EH (cell line): ENCODE measurements at places on chromosomes 1 and 21.

DNA sequence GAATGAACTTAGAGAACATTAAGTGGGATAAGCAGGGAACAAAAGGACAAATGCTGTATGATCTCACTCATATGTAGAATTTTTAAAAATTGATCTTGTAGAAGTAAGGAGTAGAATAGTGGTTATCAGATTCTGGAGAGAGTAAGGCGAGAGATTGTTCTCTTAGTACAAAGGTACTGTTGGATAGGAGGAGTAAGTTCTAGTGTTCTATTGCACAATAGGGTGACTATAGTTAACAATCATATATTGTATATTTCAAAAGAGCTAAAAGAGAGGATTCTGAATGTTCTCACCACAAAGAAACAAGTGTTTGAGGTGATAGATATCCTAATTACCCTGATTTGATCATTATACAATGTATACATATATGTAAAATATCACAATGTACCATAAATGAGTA, 735.9 kb downstream of the NCAM2 start:
- no peak for DNase-seq

DNA sequence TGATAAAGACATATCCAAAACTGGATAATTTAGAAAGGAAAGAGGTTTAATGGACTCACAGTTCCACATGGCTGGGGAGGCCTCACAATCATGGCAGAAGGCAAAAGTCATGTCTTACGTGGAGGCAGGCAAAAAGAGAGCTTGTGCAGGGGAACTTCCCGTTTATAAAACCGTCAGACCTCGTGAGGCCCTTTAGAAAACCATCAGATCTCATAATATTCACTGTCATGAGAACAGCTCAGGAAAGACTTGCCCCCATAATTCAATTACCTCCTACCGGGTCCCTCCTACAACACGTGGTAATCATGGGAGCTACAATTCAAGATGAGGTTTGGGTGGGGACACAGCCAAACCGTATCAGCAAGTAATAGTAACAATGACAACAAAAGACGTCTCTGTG, 88.2 kb upstream of the SLC25A33 start:
- DNase-seq = no peak

DNA sequence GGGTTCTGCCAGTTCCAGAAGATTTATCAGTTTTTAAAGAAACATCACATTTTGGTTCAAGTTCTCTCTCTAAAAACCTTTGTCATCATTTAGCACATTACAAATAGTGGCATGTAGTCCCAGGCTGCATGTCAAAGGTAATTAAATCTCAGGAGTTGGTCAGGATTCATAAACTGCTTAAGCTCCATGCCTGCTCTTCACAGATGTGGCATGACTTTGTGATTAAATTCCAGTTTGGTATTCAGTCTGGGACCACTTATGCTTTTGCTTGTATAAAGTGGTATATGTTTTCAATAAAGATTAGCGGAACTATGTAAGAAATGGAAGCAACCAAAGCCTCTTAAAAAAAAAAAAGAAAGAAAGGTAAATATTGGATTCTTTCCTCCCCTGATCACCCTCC, 408.0 kb downstream of the DISC1 start:
- DNase-seq = no peak

GRCh38 chr1:62706985-62707743, 19.0 kb upstream of the DOCK7 start:
- no peak for DNase-seq

DNA sequence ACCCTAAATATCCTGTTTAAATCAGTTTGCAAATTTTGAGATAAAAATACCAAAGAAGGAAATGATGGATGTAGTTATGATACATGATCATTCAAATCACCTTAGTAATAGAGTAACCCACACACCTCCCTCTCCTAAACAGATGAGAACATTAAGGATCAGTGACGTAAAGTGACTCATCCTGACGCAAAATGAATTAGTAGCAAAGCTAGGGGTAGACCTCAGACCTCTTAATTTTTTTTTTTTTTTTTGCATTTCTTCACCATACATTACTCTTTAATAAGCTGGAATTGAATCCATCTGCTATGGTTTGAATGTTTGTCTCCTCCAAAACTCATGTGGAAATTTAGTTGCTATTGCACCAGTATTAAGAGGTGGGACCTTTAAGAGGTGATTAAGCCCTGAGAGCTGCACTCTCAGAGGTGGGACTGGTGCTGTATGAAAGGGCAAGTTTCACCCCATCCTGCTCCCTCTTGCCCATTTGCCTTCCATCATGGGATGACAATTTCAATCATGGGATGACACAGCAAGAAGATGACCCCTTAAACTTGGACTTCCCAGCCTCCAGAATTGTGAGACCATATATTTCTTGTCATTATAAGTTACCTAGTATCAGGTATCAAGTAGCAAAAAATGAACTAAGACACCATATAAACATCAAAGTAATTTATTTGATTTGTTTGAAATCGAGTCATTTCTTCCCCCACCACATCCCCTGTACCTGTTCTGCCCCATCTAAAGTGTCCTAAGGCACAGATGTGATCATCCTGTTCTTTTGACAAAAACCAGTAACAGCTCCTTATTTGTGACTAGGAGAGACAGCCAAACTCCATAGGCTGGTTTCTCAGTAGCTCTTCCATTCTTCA, 114.6 kb upstream of the DUSP10 start:
- peak; percentile 56 for DNase-seq

GRCh38 chr1:87474098-87474497, 145.4 kb downstream of the LMO4 start:
- no peak for DNase-seq

- DNase-seq = no peak
These were observed 437.0 kb downstream of the MATN1 start for GRCh38 chr1:30286241-30286987.

GRCh38 chr21:33025489-33026442, at the start of gene OLIG2:
Gene OLIG2, plus strand, starts transcription at chr21:33025935. Its CDS starts 928 bp downstream, at chr21:33026863.
- DNase-seq = peak; percentile 18

DNA sequence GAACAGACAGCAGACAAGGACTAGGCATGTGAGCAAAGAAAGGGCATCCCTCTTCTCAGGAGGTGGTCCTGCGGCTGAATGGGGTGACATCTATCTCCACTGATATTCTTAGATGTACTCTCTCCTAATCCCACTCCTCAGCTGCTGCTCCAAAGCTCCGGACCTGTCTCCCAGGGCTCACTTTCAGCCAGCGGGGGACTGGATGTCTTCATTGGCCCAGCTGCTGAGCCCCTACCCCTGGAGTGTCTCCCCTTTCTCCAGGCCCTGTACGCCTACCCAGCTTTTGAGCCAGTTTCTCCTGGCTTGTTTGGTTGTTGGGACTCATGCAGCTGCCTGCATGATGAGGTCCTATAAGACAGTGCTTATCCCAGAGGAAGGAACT, 28.8 kb upstream of the CSF1 start:
- DNase-seq = no peak

DNA sequence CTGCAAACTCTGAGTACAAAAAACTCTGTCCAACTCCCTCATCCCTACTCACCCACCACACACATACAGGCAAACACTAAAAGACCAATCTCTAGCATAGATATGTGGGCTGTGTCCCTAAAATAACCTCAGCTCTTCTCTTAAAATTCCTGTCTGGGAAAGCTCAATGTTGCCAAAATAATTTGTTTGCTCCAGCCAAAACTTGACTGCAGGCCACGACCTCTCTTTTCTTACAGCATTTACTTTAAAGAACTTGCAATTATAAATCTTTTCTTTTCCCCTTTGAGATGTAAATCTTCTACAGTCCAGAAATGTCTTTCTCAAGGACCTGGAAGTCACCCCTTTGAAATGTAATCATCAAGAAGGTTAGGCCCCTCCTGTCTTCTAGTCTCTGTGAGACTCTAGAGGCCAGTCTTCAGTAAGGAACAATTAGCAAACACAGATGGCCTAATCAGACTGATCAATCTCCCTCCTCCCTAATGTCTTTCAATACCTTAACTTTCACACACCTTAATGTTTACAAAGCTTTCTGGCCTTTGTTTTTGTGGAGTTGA, 483.6 kb upstream of the RGS18 start:
- DNase-seq = no peak

- peak; percentile 57 for DNase-seq
These were observed 3.6 kb upstream of the FOXD2 start for GRCh38 chr1:47434051-47434842.

GRCh38 chr1:230861489-230861888, 6.8 kb downstream of the C1orf198 start:
- no peak for DNase-seq

DNA sequence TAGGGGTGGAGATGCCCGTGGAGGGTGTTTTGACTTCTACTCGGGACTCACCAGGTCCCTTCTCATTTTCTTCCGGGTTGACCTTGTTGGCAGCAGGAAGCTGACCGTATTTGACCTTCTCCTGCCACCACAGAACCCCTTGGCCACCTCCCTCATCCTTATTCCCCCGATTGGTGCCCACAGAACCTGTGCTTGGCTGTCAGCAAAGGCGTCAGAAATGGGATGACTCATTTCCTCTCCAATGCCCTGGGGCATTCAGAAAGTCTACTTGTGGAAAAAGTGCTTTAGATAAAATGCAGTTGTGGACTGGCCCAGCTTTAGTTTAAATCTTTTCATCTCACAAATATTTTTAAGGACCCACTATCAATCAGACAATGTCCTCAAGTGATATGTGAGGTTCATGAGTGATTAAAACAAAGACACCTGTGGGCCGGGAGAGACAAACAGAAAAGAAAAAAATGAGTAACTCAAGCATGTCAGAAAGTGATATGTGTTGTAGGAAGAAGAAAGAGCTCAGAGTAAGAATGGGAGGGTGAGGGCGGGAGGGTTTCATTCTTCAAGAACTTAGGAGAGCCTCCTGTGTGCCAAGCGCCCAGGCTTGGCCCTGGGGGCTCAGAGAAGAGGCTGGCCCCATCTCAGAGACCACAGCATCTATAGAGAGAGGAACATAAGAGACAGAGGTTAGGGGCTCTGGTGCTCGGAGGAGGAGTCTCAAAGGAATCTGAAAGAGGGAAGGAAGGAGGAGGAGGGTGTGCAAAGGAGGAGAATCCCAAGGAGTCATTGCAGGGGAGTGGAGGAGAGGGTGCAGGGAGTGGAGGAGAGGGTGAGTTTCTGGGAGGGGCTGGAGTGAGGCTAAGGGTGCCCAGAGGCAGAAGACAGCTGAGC, 221.6 kb upstream of the VAMP3 start:
- peak; percentile 85 for DNase-seq

- peak; percentile 66 for DNase-seq
These were observed 65.6 kb upstream of the PLA2G4A start for GRCh38 chr1:186763107-186763506.

DNA sequence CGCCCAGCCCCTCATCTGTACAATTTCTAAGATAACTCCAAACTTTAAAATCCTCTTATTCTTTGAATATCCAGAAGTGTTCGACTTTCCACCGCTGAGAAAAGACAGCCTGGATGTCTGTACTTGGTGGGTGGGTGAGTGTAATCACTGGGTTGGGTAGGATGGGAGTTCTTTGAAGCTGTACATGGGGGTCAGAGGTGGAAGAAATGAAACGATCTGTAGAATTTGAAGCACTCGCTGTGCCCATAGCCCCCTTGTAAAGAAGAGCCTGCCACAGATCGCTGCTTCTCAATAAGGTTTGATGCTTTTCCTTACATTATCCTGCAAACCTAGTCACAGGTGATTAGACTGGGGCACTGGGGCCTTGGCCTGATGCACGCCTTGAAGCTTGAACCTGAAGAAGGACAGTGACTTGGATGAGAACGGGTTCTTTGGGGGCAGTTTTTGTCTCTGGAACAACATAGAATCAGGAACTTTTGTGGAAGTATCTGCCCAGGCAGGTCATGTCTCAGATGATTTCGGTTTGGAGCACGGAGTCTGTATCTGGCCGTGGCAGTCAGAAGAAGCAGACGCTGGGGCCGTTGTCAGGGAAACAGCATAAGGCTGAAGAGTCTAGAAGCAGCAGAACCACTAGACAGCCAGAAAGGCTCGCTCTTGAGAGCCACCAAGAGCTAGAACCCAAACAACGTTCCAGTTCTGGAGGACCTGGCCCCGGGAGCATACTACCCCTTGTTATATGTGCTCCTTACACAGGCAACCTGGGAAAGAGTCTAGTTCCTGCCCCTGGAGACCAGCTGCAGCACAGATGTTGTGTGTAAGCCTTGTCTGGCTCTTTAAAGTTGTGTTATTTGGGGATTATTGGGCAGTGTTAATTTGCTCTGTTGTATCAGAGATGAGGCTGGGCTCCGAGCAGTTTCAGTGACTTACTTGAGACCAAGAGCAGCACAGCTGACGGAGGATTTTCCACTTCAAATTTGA, 45.1 kb upstream of the SCCPDH start:
- DNase-seq = peak; percentile 32

DNA sequence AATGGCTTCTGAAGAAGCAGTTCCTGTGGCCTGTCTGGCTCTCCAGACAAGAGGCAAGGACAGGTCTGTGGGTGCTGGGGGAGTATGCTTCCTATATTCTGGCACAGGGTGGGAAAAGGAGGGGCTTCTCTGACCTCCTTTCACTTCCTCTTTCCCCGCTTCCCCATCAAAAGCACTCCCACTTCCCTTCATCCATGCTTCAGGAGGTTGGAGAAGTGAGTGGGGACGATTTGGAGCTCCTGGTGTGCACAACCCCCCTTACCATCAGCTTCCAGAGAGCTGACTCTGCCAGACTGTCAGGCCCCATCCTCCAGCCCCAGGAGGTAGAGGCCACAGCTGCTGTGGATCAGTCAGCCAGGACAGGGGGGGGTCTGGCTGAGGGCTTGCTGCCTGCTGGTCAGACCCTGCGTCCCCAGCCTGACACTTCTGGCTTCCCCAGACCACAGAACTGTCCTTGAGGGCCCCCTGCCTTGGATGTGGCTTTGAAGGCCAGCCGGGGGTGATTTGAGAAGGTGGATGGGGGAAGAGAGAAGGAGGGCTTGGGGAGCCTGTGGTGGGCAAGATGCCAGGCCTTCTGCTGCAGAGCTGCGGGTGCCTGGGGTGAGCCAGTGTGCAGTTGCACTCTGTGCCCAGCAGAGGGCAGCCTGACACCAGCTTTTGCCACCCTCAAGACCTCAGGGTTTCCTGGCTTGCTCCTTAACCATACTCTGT, 21.5 kb upstream of the TMEM222 start:
- peak; percentile 91 for DNase-seq

DNA sequence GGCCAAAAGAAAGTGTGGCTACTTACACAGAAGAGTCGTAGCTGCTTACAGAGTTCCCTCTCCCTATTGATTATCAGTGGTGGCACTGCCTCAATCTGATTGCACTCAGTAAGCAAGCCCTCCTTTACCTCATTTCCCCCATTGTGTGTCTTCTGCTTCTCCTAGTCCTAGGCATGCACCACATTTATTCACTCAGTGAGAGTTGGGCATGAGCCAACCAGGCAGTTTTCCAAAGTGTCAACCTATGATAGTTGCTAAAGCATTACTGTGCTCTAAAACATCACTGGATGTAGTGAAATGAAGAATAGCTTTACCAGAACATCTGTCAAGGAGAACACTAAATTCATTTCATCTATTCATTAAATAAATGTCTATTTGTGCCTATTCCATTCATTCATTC, 19.3 kb downstream of the GJA5 start:
- DNase-seq = no peak
